ENCODE measurements at places on chromosomes 7 and 10. TPM values are rescaled to one million over a fixed set of nuclear protein-coding genes. Genes with fewer than 3 reads are reported as not detected.

SEMA4G gene
- total RNA-seq: under 0.01 TPM

DNA sequence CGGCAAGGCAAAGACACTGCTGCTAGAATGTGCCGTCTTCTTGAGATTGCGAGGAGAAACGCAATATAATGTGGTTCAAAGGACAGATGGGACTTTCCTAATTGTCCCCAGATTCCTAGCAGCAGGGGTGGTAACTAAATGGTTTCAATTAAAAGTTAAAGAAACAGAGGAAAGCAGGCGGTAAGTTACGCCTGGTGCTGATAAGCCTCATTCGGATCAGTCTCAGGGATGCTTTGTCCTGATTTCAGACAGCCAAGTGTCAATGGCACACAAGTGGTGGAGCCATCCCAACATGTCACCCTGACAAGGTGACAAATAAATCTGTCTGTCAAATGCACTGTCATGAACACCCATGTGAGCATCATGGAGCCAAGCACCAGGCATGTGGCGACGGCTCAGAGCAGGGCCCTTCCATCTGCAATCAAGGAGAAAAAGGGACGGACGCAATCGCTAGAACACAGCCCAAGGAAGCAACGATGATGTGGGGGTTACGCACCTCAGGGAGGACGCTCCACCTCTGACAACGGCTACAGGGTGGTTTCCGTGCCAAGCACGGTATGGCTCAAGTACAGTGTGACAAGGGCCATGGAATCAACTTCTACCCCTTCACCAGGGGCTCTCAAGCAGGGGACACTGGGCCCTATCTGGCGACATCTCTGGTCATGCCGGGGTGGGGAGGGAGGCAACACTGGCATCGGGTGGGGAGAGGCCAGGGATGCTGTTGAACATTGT lies 66.2 kb downstream of the CTBP2 start:
- DNase-seq: no peak
- H3K4me1 ChIP-seq: peaks cover 28% of the 10 kb centered on the region
- H3K4me3 ChIP-seq: no peak overlapping the region
- H3K36me3 ChIP-seq: no peaks in the 10 kb centered on the region
- no peaks in the 10 kb centered on the region for H3K27me3 ChIP-seq

DNA sequence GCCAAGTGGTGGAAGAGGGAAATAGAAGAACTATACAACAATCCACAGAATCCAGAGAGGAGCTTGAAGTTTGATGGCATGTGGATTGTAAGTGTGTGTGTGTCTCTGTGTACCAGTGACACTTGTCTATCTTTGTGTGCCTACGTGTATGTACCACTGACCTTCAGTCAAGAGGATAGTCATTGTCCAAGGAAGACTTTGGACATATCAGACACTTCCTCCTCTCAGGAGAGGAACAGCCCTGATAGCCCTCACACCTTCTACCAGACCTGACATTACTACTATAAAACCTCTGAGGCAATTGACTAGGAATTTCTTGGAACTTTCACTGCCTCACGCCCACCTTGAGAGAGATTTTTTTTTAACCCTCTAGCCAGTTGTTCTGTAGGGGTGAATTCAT lies 19.6 kb upstream of the MGAM2 start:
- peaks cover 3% of the 10 kb centered on the region for H3K4me1 ChIP-seq
- no peaks in the 10 kb centered on the region for H3K27me3 ChIP-seq
- DNase-seq: no peak
- no peaks in the 10 kb centered on the region for H3K36me3 ChIP-seq
- no peak overlapping the region for H3K4me3 ChIP-seq
- H3K27ac ChIP-seq: no peak overlapping the region

DNA sequence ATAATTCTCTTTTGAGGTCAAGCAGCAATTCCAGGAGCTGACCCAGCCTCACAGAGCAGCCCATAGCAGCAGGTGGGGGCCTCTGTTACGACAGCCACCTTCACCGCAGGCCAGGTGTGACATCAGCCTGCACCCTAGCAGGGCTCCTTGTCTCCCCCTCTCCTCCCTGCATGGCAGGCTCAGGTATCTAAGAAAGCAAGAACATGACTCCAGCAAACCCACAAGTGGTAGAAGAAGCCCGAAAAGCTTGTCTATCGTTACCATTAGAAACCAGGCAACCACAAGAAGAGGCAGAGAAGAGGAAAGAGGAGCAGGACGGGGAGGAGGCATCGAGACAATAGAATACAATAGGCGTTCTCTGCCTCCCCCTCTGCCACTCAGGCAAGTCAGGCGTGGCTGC lies 104.0 kb upstream of the PRR15 start:
- no peak for DNase-seq
- no peak overlapping the region for H3K4me3 ChIP-seq
- no peaks in the 10 kb centered on the region for H3K4me1 ChIP-seq
- no peak overlapping the region for H3K27ac ChIP-seq
- no peaks in the 10 kb centered on the region for H3K36me3 ChIP-seq
- H3K27me3 ChIP-seq: peaks cover 12% of the 10 kb centered on the region

DNA sequence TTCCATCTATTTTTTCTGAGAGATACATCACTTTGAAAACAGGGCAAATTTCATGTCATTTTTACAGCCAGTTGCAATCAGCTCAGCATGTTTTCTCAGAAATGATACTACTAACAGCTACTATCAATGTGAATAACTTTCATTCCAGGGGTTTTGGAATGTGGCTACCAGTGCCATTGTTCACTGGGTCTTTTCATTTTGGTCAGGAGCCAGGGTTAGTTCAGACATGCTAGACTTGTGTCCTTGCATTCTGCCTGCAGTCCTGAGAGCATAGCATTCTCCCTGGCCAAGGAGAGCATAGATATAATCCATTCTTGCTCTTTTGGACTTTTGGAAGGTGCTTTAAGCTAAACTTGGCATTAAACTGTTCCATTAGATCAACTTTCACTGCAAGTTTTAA lies 160.9 kb upstream of the NEBL start:
- H3K4me1 ChIP-seq: no peaks in the 10 kb centered on the region
- H3K27ac ChIP-seq: no peak overlapping the region
- H3K4me3 ChIP-seq: no peak overlapping the region
- no peak for DNase-seq

DNA sequence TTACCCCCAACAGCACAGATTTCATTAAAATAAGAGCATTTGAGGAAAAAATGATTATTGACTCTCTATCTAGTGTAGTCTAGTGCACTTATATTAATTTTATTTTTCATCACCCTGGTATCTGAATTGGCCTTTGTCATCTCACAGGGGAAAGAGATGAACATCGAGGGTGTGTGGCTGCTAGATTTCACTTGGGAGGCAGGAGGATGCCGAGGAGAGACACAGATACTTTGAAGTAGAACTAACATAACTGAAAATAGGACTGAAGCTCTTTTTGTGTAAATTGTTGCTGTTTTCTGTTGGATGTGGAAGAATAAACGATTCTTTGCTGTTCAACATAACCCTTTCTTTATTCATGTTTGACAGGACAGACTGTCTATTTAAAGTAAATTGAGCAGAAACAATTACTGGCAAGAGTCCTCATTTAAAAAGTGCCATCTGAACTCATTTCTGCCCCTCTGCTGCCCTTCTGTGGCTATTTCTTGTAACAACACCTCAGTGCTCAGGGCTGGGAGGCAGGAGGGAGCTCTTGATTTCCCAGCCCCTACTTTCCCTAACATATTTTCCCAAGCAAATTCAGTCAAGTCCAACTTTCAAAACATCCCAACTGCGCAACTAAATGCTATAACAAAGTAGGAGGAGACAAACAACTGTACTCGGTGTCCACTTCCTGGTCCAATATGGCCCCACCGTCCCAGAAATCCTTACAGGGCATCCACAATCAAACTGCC lies 15.6 kb downstream of the LYZL1 start:
- H3K36me3 ChIP-seq: no peaks in the 10 kb centered on the region
- peaks cover 13% of the 10 kb centered on the region for H3K4me1 ChIP-seq
- H3K4me3 ChIP-seq: peak overlapping the region; percentile 38
- H3K27ac ChIP-seq: peak overlapping the region; percentile 50
- H3K27me3 ChIP-seq: no peaks in the 10 kb centered on the region
